ENCODE measurements at places on chromosomes 11 and 22. TPM values are rescaled to one million over a fixed set of nuclear protein-coding genes. Genes with fewer than 3 reads are reported as not detected.

GRCh38 chr11:74731301-74732094 lies at the start of gene CHRDL2:
TSS of gene CHRDL2 (minus strand) at chr11:74731426. CDS start at chr11:74730888, 538 bp downstream.
- peaks cover 12% of the 10 kb centered on the region for H3K27me3 ChIP-seq
- peak; percentile 87 for DNase-seq
- no peak within 1 kb of the TSS for H3K27ac ChIP-seq
- H3K36me3 ChIP-seq: no peaks in the 10 kb centered on the region

GRCh38 chr11:134025082-134025429 lies 43.8 kb upstream of the JAM3 start:
- no peak for DNase-seq
- H3K27ac ChIP-seq: no peak overlapping the region
- H3K4me3 ChIP-seq: no peak overlapping the region

- no peak overlapping the region for H3K4me3 ChIP-seq
- H3K27ac ChIP-seq: no peak overlapping the region
- H3K27me3 ChIP-seq: no peaks in the 10 kb centered on the region
- no peak for DNase-seq
- H3K4me1 ChIP-seq: peaks cover 3% of the 10 kb centered on the region
- no peaks in the 10 kb centered on the region for H3K36me3 ChIP-seq
Measured at GRCh38 chr11:10886652-10887250, 28.9 kb upstream of the ZBED5 start.

GRCh38 chr11:86043765-86044503 lies 24.9 kb downstream of the PICALM start:
- H3K27me3 ChIP-seq: no peaks in the 10 kb centered on the region
- peak overlapping the region; percentile 24 for H3K27ac ChIP-seq
- no peak overlapping the region for H3K4me3 ChIP-seq
- no peak for DNase-seq
- H3K4me1 ChIP-seq: peaks cover 72% of the 10 kb centered on the region

DNA sequence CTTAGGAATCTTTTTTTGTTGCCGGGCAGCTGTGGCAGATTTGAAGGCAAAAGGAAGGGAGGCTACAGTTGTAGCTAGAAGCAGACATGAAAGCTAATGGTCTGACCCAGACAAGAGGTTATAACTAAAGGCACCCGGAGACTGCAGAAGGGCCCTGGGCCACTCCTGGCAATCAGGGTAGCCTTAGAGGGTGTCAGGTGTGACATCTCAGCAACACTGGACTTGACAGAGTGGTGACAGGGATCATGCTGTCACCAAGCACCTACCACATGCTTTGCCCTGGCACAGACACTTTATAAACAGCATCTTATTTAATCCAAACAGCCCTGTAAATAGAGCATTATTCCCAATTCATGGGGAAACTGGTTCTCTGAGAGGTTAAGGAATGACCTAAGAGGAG lies 25.7 kb downstream of the TUB start:
- no peak overlapping the region for H3K27ac ChIP-seq
- H3K27me3 ChIP-seq: no peaks in the 10 kb centered on the region
- DNase-seq: no peak
- no peaks in the 10 kb centered on the region for H3K4me1 ChIP-seq
- no peaks in the 10 kb centered on the region for H3K36me3 ChIP-seq

DNA sequence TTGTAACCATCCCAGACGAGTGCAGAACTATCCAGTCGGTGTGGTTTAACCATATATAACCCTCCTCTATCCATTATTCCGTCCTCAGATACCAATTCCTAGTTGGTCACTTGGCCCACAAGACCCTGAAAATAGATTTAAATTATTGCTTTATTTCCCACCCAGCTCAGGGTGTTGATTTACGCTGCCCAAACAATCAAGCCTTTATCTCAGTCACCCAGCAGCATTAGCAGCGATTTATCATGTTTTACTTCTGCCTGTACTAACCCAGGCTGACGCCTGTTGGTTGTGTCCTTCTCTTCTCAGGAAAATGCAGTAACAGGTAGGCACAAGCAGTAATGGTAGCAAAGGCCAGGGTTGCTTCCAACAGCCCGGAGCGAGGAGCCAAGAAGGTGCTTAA lies 81.2 kb downstream of the DSCAML1 start:
- no peak overlapping the region for H3K4me3 ChIP-seq
- H3K27ac ChIP-seq: no peak overlapping the region
- H3K4me1 ChIP-seq: peaks cover 4% of the 10 kb centered on the region
- H3K27me3 ChIP-seq: no peaks in the 10 kb centered on the region
- no peak for DNase-seq

- no peaks in the 10 kb centered on the region for H3K4me1 ChIP-seq
- no peaks in the 10 kb centered on the region for H3K36me3 ChIP-seq
- H3K4me3 ChIP-seq: no peak overlapping the region
- no peak for DNase-seq
Measured at GRCh38 chr11:10970926-10971325, 113.1 kb upstream of the ZBED5 start.

DNA sequence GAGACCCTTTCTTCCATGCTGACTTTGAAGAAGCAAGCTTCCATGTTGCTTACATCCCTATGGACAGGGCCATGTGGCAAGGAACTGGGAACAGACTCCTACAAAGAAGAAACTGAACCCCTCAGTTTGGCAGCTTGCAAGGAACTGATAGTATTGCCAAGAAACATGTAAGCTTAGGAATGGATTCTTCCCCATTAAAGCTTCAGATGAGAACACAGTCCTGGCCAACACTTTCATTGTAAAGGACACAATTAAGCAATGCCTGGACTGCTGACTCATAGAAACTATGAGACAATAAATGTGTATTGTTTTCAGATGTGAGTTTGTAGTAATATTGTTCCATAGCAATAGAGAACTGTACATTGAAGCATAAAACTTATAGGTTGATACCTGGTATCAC lies 82.4 kb downstream of the AASDHPPT start:
- no peaks in the 10 kb centered on the region for H3K36me3 ChIP-seq
- DNase-seq: no peak
- no peak overlapping the region for H3K27ac ChIP-seq
- H3K4me1 ChIP-seq: no peaks in the 10 kb centered on the region
- H3K4me3 ChIP-seq: no peak overlapping the region

- H3K27ac ChIP-seq: no peak overlapping the region
- no peaks in the 10 kb centered on the region for H3K4me1 ChIP-seq
- DNase-seq: no peak
- no peaks in the 10 kb centered on the region for H3K36me3 ChIP-seq
Measured at GRCh38 chr11:15534266-15534665, 419.5 kb downstream of the INSC start.

- H3K36me3 ChIP-seq: no peaks in the 10 kb centered on the region
- H3K27ac ChIP-seq: no peak overlapping the region
- no peak overlapping the region for H3K4me3 ChIP-seq
- H3K27me3 ChIP-seq: no peaks in the 10 kb centered on the region
- peaks cover 7% of the 10 kb centered on the region for H3K4me1 ChIP-seq
Measured at GRCh38 chr22:27677905-27678458, 123.6 kb downstream of the MN1 start.

DNA sequence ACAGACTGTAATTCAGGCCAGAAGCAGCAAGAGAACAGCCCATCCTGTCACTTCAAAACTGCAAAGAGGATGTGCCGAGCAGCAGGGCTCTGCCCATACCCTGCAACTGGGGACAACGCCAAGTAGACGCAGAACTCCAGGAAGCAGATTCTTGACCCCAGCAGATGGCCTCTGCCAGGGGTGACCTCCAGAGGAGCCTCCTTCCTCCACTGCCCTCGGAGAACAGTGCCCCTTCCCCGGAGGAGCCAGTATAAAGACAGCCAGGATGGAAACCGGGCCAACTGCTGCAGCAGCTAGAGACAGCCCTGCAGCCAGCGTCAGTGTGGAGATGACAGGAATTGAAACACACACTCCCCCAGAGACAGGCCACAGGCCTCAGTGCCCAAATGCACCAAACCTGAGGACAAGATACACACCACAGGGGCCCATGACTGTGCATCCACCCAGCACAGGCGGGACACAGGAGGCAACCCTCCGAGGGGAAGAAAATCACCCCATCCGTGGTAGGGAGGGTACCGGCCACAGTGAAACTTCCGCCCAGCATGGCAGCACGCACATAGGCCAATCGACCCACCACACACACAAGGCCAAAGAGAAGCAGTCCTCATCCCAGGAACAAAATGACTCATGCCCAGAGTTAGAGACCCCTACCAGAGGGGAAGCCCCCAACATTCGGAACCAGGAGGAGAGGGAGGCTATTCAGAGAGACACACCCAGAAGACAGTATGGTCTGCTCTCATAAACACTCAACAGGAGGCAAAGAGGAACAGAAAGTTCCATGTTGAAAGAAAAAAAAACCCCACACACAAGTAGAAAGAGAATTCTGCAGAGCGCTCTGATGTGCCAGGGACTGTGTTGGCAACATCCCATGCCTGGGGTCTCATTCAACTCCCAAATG lies 5.6 kb downstream of the AHNAK start:
- H3K36me3 ChIP-seq: peaks cover 7% of the 10 kb centered on the region
- H3K27me3 ChIP-seq: no peaks in the 10 kb centered on the region
- DNase-seq: no peak

GRCh38 chr11:33507967-33508366 lies 192.7 kb downstream of the C11orf91 start:
- H3K27me3 ChIP-seq: no peaks in the 10 kb centered on the region
- H3K4me1 ChIP-seq: no peaks in the 10 kb centered on the region
- no peak for DNase-seq
- no peak overlapping the region for H3K4me3 ChIP-seq

DNA sequence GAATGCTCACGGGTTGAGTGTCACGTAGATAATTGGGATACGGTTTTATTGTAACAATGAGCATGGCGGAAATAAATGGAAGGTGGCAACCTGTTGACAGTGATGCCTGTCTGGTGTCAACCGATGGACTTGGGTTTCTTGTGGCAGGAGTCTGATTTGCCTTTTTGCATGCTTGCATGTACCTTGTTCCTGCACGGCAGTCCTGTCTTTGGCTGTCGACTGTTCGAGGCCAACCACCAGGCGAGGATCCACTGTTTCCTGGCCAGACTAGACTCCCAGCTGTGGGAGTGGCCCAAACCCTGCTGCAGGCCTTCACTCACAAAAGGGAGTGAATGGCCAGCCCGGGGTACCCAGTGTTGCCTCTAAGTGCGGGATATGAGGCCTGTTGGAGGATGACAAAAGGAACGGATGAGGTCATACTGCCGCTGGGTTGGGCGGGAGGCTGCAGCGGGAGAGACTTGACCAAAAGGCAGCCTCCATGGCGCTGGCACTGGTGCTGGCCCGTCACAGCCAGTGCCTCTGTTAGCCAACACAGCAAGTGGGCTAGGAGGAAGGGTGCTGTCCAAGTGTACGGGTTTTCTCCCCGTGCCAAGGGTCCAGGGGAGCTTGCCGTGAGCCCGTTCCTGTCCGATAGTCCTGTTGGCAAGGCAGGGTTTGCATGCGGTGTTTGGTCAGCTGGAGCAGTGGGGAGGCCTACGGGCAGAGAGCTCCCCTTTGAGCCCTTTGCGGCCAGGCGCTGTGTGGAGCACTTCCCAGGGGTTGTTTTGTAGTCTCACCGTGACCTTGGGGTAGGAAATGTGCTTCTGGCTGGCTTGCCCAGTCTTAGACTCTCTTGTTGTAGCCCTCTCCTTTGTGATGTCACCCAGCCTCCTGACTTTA lies 974 bp downstream of the DGCR8 start:
- H3K27me3 ChIP-seq: no peaks in the 10 kb centered on the region
- peaks cover 53% of the 10 kb centered on the region for H3K4me1 ChIP-seq
- peaks cover 4% of the 10 kb centered on the region for H3K36me3 ChIP-seq
- H3K4me3 ChIP-seq: peak overlapping the region; percentile 98

The DEFB131B gene
- not detected for total RNA-seq

The GNAZ gene
- not detected for total RNA-seq

The PRR5 gene
- total RNA-seq: 20.9 TPM

The MMP13 gene
- not detected for total RNA-seq

The OR56A1 gene
- not detected for total RNA-seq
